ENCODE measurements at places on chromosomes 12 and 14. TPM values are rescaled to one million over a fixed set of nuclear protein-coding genes. Genes with fewer than 3 reads are reported as not detected.

DNA sequence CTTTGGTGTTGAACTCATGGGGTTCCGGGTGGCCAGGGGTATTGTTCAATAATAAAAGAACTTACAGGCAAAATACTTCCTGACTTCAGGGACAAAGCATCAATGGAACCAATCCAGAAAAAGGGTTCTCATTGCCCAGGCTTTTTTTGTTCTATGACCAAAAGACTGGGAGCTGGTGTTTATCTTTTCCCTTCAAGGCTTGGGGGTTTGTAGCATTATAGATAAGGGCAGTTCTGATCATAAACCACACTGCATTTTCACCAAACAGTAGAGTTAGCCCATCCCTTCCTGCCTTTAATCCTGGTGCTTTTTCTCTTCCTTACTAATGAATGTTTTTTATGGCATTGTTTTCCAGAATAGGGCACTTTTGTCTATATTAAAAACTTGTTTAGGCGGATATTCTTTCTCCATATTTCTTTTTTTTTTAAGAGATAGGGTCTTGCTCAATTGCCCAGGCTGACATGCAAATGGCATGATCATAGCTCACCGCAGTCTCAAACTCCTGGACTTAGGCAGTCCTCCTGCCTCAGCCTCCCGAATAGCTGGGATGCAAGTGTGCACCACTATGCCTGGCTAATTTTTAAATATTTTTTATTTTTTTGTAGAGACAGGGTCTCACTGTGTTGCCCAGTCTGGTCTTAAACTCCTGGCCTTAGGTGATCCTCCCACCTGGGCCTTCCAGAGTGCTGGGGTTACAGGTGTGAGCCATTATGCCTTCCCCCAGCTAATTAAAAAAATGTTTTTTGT, 9.7 kb downstream of the FUT8 start:
- no peaks in the 10 kb centered on the region for H3K27me3 ChIP-seq
- H3K27ac ChIP-seq, result no peak overlapping the region
- no peak for DNase-seq
- no peaks in the 10 kb centered on the region for H3K36me3 ChIP-seq
- H3K4me1 ChIP-seq, result 0 out of 2 replicates have a peak, but pooled peaks cover 3% of the 10 kb centered on the region

DNA sequence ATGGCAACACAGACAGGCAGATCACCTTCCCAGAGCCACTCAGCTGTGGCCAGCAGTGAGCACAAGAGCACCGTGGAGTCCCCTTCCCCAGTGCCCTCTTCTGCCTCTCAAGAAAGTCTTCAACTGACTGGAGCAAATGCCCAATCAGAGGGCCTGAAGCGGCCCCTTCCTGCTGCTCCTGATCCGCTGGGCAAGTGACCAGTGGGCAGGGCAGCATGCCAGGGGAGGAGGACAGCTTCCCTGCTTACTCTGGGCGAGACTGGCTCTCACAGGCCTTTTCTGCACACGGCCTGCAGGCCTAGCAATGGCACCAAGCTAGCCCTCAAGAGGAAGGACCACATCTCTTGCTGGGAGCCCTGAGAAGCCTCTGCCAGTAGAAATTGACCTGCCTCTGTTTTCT, 890 bp downstream of the KRT71 start:
- H3K27me3 ChIP-seq, result peaks cover 7% of the 10 kb centered on the region
- H3K4me1 ChIP-seq, result no peaks in the 10 kb centered on the region
- DNase-seq, result no peak
- H3K27ac ChIP-seq, result no peak overlapping the region

DNA sequence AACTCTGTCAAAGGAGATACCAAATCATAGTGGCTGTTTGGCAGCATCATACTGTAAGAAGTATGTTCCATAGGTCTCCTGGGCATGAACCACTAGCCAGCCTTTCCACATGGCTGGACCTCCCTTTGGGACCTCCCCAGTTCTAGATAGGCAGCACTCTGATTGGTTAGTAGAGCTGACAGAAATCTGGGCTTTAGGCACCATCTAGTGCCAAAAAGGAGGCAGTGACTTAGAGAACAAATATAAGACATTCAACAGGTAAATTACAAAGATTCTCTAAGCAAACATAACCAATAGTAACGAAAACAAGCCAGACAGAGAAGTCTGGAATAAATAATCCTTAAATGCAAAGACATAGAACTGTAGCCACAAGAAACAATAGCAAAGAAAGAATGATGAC, 148.0 kb upstream of the PDE3A start:
- H3K27ac ChIP-seq, result no peak overlapping the region
- H3K4me3 ChIP-seq, result no peak overlapping the region
- no peaks in the 10 kb centered on the region for H3K36me3 ChIP-seq
- H3K27me3 ChIP-seq, result no peaks in the 10 kb centered on the region

- no peaks in the 10 kb centered on the region for H3K27me3 ChIP-seq
- H3K4me3 ChIP-seq, result no peak overlapping the region
- H3K4me1 ChIP-seq, result no peaks in the 10 kb centered on the region
- no peak for DNase-seq
- H3K36me3 ChIP-seq, result no peaks in the 10 kb centered on the region
These were observed 199.5 kb downstream of the NUAK1 start for GRCh38 chr12:105939181-105939721.

The BCAT1 gene
- 187 TPM for total RNA-seq

DNA sequence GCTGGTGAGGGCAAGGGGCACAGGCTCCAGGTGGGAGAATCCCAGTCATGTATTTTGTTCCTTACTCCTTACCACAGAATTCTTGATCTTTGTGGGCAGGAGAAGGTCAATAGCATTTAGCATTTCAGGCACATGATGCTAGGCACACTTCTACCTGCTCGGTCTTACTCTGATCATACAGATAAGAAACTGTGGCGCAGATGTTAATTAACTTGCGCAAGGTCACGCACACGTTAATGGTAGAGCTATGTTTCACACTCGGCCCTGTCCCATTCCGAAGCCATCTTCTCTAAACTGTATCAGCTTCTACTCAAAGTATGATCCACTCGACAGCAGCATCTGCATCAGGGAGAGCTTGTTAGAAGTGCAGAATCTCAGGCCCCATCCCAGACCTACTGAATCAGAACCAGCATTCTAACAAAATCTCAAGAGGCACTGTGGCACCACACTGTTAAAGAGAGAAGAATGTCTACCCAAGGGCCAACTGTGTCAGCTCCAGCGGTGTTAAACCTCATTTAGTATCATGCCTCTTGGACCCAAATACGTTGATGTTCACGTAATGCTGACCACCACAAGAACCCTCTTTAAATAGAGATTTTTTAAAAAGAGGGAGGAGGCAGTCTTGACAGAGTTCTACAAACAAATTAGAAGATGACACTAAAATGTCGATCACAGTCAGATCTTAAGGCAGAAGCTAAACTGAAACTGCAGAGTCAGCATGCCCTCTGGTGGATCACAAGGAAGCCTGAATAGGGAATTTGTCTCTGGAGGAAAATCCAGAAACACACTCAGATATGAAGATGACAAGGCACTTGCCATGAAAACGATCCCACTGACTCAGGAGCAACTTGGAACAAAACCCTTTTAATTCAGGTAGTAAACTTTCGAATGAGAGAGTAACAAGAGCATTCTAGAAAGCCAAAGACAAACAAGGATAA, 7.3 kb downstream of the STXBP6 start:
- no peak overlapping the region for H3K4me3 ChIP-seq
- no peak overlapping the region for H3K27ac ChIP-seq
- H3K4me1 ChIP-seq, result no peaks in the 10 kb centered on the region
- H3K36me3 ChIP-seq, result no peaks in the 10 kb centered on the region

- no peak overlapping the region for H3K4me3 ChIP-seq
- no peaks in the 10 kb centered on the region for H3K27me3 ChIP-seq
- DNase-seq, result no peak
- no peaks in the 10 kb centered on the region for H3K4me1 ChIP-seq
These were observed 349.3 kb downstream of the CACNA1C start for GRCh38 chr12:2402073-2402579.

DNA sequence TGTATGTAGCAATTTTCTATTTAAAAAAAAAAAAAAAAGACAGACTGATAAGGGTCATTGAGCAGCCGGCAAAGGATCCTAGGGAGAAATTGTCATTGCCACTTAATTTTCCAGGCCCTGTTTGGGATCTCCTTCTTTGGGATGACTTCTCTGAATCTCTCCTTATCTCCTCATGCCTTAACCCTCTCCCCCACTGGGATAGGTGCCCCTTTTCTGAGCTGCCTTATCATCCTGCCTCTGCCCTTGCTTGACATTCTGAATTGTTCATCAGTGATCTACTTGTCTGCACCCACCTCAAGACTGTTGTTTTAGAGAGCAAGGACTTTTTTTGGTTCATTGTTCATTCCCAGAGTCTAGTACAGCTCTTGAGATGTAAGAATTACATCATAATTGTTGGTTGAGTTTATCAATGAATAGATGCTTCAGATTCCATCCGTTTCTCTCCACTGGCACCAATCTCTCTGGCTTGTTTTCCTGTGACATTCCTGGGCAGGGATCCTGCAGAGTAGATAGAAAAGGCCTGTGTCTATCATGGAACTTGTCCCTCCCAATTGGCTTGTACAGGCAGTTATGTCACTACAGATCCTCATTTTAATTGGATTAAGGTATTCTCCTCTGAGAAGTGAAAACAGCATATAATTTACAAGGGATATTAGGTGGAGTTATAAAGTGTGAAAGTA, 42.6 kb downstream of the SOCS2 start:
- no peak for DNase-seq
- H3K4me3 ChIP-seq, result no peak overlapping the region
- no peaks in the 10 kb centered on the region for H3K4me1 ChIP-seq
- no peaks in the 10 kb centered on the region for H3K27me3 ChIP-seq

The CFAP54 gene
- total RNA-seq, result 1.2 TPM

- no peaks in the 10 kb centered on the region for H3K27me3 ChIP-seq
- no peaks in the 10 kb centered on the region for H3K36me3 ChIP-seq
- no peak for DNase-seq
- 0 out of 2 replicates have a peak, but pooled peaks cover 4% of the 10 kb centered on the region for H3K4me1 ChIP-seq
- peak overlapping the region; percentile 86 for H3K4me3 ChIP-seq
- H3K27ac ChIP-seq, result peak overlapping the region; percentile 51
These were observed 794 bp downstream of the RCOR1 start for GRCh38 chr14:102593061-102593824.

- H3K36me3 ChIP-seq, result no peaks in the 10 kb centered on the region
- no peaks in the 10 kb centered on the region for H3K27me3 ChIP-seq
- no peak overlapping the region for H3K4me3 ChIP-seq
- H3K27ac ChIP-seq, result no peak overlapping the region
These were observed 19.9 kb downstream of the CLEC6A start for GRCh38 chr12:8475508-8476203.

- no peaks in the 10 kb centered on the region for H3K36me3 ChIP-seq
- peaks cover 20% of the 10 kb centered on the region for H3K4me1 ChIP-seq
- peak overlapping the region; percentile 34 for H3K4me3 ChIP-seq
- no peaks in the 10 kb centered on the region for H3K27me3 ChIP-seq
- DNase-seq, result peak; percentile 70
These were observed 166.1 kb upstream of the EEA1 start for GRCh38 chr12:93094988-93095737.

DNA sequence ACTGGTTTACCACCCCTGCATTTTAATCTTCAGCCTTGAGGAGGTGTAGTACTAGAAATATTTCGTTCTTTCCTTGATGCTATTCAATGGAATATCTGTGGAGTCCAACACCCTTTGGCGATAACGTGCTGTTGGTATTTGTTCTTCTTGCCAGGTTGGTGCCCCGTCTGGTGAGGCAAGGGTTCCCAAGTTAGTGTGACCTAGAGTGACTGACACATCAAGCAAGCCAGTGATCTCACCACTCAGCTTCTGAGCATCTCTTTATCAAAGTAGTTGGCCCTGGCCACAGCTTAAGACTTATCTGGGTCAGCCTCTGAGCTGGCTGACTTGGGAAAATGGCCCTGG, 60.2 kb downstream of the PLXNC1 start:
- peaks cover 4% of the 10 kb centered on the region for H3K36me3 ChIP-seq
- no peak for DNase-seq
- H3K27me3 ChIP-seq, result no peaks in the 10 kb centered on the region
- H3K4me1 ChIP-seq, result peaks cover 47% of the 10 kb centered on the region
- H3K4me3 ChIP-seq, result peak overlapping the region; percentile 58

The GLT8D2 gene
- total RNA-seq, result 0.41 TPM

The KLHL33 gene
- 0.08 TPM for total RNA-seq

The MARS1 gene
- total RNA-seq, result 208 TPM

The FOXN3 gene
- 68.9 TPM for total RNA-seq
